AML-193 (cell line): ENCODE measurements at places on chromosomes 7 and 10.
A peak's percentile ranks its signal among the peaks of the same experiment; 100 is the strongest.

GRCh38 chr7:71313553-71313952 lies 181.6 kb downstream of the GALNT17 start:
- DNase-seq: no peak

DNA sequence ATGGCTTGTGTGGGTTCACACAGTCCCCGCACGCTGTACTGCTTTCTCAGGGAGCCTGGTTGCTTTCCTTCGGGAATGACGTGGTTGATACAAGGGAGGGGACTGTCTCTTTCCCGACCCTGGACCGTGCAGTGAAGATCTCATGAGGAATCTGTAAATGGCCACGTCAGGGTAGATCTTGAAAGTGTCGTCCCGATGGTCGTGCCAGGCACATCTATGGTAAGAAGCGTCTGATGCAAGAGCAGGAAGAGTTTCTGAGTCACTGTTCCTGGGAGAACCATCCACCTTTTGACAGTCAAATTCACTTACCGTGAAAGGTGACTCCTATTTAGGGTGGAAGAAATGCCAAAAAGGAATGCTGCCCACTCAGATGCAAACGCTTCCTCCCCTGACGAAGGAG lies 500.4 kb downstream of the PTPRN2 start:
- DNase-seq: no peak

- peak; percentile 62 for DNase-seq
Observed at GRCh38 chr10:119517235-119518141, 25.0 kb downstream of the RGS10 start.

DNA sequence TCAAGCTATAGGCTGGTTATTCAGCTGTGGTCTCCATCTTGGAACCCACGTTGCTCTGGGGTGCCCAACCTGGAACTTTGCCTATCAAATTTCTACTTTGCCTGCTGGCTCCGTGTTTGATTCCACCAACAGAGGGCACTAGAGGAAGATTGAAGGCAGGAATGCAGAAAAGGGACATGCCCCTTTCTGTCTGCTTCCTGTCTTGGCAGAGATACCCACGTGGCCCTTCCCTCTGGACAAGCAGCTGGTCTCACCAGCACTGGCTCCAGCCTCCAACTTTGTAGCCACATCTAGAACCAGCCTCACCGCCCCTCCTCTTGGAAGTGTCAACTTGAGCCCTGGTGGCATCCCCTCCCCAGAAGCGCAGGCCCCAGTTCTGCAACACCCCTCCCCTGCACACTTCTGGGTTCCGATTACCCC lies 52.1 kb upstream of the ZNF438 start:
- peak; percentile 85 for DNase-seq

- no peak for DNase-seq
Observed at GRCh38 chr7:121557034-121557892, 161.2 kb upstream of the FAM3C start.

DNA sequence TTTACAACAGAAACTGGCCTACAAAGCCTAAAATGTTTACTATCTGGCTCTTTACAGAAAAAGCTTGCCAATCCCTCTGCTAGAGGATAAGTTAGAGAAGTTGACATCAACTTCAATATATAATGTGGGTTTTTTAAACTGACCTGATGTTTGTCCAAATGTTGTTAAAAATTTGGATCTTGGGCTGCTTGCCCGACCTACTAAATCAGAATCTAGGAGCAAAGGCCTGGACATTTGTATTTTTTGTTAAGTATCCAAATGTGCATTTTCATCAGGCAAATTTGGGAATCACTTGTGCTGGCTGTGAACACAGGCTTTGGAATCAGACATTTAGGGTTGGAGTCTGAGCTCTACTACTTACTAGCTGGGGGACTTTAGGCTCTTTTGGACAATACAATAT lies 252.7 kb upstream of the CSTF2T start:
- DNase-seq: no peak

DNA sequence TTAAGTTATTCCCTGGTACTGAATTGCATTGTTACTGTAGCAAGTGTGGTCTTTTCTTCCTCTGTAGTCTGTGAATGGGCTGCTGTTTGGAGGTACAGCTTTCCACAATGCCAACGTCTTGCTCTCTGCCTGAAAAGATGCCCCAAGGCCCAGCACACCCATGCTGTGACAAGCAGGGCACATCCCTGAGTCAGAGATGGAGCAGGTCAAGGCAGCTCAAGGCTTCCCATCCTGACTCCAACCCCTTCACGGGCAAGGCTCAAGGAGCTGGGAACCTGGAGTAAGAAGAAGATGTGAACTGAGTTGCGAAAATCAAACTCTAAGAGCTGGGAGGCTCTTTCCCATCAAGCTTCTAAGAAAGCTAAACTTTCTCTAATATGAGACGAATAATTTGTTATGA lies 27.2 kb downstream of the SVIL start:
- no peak for DNase-seq

DNA sequence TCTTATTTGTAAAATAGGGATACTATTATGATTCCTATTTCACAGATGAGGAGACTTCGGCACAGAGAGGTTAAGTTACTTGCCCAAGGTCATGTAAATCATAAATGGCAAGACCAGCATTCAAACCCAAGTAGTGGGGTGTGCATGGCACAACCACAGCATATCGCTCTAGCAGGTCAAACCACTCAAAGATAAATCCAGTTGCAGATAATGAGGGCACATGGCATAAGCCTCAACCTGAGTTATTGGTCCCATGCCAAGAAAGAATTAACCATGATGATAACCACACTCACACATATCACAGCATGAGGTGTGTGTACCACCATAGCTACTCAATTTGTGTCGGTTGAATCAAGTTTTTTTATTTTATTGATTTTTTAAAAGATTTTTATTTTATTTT lies 180.5 kb downstream of the CREB5 start:
- DNase-seq: no peak

- peak; percentile 25 for DNase-seq
Observed at GRCh38 chr10:96025566-96025965, 17.8 kb upstream of the CCNJ start.

GRCh38 chr7:74292757-74293576 lies 3.8 kb downstream of the CLIP2 start:
- DNase-seq: no peak

DNA sequence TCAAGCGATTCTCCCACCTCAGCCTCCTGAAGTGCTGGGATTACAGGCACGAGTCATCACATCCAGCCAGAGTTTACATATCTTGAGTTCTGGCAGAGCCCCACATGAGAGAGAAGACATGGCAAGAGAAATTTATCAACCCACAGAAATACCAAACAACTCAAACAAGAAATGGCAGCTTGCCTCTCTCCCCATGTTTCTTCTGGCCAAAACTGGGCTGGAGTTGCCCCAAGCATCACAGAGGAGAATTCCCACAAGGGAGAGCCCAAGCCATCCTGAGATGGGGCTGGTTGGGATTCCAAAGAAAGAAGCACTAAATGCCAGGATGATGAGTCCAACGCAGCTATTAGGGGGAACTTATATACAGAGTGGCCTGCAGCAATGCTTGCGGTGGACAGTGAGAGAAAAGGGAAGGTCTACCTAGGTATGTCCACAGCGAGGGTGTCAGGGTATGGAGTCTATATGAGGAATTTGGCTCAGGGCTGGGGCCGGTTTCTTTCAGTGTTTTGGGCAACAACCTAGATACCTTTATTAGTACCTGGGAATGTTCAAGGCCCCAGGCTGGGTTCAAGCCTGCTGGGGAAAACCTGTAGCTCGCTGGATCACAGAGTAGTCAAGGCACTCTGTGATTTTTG lies 14.5 kb upstream of the PAX4 start:
- DNase-seq: no peak

DNA sequence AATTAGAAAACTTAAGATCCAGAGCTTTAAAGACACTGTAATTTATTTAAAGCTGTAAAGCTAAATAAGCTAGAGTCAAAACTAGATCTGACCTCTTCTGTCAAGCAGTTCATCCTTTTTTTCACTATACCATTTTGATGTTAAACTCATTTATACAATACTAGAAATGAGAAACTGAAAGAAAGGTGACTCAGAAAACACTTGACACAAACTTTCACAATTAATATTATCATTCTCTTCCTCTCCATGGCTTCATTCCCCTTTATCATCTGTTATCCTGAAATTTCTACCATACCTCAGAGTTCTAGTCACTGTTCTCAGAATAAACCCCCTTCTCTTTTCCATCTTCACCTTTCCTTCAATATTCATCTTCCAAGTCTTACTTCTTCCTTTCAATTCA lies 1.3 kb downstream of the FIGNL1 start:
- DNase-seq: no peak

- no peak for DNase-seq
Observed at GRCh38 chr7:146115851-146116520, 615 bp upstream of the CNTNAP2 start.

DNA sequence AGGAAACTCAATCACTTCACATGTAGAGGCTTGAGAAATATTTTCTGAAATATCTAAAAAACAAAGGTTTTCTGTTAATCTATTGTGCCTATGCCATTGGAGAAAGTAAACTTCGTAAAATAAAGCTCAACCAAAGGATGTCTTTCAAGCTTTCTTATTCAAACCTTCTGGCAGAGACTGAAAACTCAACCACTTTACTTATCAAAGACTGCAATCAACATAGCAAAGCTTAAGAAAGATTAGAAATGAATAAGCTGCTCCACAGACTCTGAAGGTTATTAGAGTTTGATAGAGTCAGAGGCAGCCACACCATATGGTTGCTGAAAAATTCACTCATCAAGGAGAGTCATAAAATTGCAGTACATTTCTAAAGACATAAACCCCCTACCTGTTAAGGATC lies 245.8 kb upstream of the MEOX2 start:
- DNase-seq: no peak

DNA sequence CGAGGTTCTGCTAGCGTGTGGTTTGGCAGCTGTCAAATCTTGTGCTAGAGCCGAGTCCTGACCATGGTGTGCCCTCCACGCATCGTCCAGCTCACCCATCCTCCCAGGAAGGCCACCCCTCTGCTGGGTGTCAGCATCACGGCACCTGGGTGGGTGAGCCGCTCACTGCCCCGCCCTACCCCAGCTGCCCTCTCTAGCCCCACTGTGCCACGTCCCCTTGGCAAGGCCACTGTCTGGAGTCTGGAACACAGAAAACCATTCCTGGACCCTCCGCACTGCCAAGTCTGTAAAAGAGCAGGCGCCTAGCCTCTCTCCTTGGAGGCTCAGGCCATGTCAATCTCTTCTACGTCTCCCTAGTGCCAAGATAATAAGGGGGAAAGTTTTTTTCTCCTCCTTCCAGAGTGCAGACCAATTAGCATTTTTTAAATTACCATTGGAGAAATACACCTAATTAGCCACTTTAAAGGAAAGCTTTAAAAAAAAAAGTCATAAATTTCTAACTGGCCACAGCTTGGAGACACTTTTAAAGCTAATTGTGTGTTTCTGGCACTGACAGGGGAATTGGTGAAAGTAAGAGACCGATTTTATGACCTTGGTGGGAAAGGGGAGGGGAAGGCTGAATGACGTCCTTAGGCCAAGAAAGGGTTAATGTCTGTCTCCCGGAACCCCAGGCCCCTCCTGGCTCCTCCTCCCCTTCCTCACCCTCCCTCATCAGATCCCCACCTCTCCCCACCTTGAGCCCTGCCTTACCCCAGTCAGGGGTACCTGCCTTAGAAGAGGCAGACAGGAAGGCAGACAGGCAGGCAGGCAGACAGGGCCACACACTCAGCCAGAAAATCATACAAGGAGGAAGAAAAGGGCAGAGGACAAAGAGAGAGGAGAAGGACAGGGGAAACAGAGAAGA lies 151.2 kb downstream of the PLXNA4 start:
- no peak for DNase-seq

- no peak for DNase-seq
Observed at GRCh38 chr10:120768227-120768626, 82.9 kb upstream of the WDR11 start.

DNA sequence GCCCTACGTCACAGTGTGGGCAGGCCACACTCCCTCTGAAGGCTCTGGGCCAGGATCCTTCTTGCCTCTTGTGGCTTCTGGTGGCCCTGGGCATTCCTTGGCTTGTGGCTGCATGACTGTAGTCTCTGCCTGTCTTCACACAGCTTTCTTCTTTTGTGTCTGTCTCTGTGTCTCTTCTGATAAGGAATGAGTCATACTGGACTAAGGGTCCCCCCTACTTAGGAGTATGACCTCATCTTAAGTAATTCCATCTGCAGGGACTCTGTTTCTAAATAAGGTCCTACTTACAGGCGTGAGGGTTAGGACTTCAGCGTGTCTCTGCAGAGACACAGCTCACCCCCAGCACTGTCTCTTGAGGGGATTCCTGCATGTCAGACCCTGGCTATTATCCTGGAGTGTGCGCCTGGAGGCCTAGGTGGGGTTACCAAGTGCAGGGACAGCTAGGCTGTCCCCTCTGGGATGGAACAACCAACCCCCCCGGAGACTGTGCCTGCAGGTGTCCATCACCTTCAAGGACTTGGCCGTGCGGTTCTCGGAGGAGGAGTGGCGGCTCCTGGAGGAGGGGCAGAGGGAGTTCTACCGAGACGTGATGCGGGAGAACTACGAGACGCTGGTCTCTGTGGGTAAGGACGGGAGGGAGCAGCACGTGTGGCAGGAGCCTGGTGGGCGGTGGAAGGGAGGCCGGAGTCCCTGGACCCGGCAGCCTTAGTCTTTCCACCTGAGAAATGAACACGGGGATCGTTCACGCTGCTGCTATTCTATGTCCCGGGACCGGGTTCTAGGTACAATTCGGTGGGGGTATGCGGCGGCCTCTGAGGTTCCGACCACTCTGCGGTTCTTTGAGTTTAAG lies 54.1 kb downstream of the ZNF467 start:
- DNase-seq: no peak

DNA sequence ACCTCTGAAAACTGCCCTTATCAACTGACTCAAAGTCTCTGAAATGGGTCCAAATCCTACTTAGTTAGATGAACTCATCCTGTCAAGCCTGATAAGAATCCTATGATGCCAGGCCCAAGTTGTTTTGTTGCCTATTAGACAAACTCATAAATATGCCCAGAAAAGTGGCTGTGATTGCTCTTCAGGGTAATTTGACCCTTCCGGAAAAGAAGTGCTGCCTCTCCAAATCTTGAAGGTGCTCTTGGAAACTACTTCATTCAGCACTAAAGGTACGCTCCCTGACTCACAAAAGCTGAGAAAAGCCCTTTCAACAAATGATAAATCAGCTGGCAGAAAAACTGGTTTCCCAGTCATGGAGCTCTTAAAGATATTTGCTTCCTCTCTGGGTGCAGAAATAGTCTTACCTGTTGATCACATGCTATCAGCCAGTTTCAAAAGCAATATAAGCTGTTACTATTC lies 6.7 kb downstream of the IFIT5 start:
- no peak for DNase-seq

GRCh38 chr7:69781412-69781846 lies 183.2 kb downstream of the AUTS2 start:
- no peak for DNase-seq

- DNase-seq: no peak
Observed at GRCh38 chr10:118092209-118092608, 45.5 kb upstream of the RAB11FIP2 start.

DNA sequence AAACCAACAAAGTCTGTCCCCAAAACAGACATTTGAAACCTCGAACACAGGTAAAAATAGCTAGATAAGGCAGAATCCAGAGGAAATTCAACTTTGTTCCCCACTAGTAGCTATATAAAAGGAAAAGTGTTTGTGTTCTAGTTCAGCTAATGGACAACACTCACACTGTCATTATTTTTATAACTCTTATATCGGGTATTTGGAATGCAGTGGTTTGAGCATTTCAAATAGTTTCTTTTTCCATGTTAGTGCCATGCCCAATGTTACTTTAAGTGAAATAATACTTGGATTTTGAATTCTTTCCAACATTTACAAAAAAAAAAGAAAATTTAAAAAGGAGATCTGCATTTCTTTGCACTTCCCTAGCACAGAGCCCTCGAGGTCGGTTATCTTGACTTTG lies 213.6 kb downstream of the DOCK4 start:
- DNase-seq: no peak
